ENCODE measurements at places on chromosomes 3 and 15.

GRCh38 chr3:66029443-66029842 lies 9.3 kb downstream of the MAGI1 start:
- DNase-seq: no peak

GRCh38 chr15:87609474-87609873 lies 647.1 kb downstream of the NTRK3 start:
- DNase-seq: no peak

GRCh38 chr3:134299185-134299887 lies 48.7 kb upstream of the RYK start:
- no peak for DNase-seq

DNA sequence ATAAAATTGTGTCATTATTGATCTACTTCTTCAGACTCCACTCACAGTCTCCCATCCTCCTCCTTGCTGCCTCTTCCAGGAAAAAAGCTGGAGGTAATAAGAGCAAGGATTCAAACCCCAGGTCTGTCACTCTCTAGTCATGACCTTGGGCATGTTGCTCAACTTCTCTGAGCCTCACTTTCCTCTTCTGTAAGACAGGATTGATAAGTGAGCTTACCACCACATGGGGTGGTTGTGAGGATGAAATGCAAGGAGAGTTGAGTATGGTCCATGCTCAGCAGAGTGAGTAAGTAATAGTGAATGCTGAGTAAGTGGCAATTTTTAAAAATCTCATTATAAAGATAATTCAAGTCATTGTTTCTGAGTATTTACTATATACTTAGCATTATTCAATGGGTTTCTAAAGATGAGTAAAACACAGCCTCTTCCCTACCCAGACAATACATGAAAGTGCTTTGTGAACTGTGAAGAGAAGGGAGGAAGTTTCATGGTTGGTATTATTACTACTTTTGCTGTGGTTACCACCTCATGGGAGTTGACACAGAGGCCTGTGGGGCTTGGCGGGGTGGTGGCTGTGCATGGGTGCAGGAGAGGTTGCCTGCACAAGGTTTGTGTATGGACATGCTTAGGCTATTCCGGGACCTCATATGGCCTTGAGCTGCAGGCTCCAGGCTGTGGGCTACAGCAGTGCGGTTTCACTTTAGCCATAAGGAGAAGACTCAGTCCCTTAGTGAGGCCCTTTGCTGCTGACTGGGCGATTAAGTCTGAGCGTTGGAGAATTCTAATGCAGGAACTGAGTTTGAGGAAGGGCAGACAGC lies 30.0 kb downstream of the SLC6A11 start:
- DNase-seq: no peak

DNA sequence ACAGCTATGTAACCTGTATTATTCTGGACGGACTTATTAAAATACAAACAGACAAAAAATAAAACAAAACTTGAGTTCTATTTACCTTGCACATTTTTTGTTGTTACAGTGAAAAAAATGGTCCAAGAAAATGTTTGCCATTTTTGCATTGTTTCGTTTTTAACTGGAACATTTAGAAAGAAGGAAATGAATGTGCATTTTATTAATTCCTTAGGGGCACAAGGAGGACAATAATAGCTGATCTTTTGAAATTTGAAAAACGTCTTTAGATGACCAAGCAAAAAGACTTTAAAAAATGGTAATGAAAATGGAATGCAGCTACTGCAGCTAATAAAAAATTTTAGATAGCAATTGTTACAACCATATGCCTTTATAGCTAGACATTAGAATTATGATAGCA lies 17.1 kb downstream of the LMOD3 start:
- DNase-seq: no peak

- no peak for DNase-seq
Measured at GRCh38 chr3:123068601-123069381, 2.0 kb downstream of the PDIA5 start.

GRCh38 chr3:89264037-89264560 lies 156.7 kb downstream of the EPHA3 start:
- no peak for DNase-seq

- no peak for DNase-seq
Measured at GRCh38 chr15:48602358-48603122, 43.0 kb downstream of the FBN1 start.

DNA sequence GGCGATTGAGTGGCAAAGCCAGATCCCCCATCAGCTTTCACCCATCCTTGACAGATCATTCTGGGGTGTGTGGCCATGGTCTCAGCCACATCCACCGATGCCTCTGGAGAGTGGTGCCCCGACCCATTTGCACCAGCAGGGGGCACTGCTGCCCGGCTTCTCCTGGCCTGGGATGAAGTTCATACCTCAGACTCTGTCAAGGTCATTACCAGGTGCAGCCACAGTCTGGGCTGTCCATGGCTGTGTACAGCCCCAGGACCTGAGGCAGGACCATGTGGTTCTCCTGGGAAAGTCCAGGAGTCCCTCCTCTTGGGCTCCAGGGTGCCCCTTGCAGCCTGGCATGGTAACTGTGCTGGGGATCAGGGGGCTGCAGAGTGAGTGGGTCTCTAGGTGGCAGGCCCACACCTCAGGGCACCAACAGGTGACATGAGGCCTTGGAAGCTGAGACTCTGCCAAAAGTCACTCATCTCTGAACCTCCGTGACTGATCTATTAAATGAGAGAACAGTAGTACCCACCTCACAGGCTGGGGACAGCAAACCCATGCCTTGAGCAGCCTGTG lies 67.2 kb downstream of the CACNA2D2 start:
- DNase-seq: peak; percentile 95

DNA sequence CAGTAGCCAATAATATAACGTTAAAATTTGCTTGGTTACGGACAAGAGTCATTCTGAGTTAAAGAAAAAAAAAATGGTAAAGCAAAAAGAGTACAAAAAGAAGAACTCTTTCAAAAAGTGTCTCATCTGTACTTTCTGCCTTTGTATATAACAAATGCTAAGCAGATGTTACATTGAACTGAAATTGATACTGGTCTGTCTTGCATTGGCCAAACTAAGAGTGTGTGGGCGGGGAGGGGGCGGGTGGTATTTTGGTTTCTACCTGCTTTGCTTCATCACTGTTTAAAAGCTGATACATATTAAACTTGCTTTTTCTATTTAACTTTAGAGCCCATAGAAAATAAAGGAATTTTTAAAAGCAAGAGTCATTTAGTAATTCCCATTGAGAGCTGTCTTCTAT lies 215.0 kb upstream of the THBS1 start:
- no peak for DNase-seq

GRCh38 chr3:126342211-126342610 lies 15.0 kb downstream of the KLF15 start:
- DNase-seq: no peak

- no peak for DNase-seq
Measured at GRCh38 chr3:150142936-150143335, 172.2 kb upstream of the PFN2 start.

DNA sequence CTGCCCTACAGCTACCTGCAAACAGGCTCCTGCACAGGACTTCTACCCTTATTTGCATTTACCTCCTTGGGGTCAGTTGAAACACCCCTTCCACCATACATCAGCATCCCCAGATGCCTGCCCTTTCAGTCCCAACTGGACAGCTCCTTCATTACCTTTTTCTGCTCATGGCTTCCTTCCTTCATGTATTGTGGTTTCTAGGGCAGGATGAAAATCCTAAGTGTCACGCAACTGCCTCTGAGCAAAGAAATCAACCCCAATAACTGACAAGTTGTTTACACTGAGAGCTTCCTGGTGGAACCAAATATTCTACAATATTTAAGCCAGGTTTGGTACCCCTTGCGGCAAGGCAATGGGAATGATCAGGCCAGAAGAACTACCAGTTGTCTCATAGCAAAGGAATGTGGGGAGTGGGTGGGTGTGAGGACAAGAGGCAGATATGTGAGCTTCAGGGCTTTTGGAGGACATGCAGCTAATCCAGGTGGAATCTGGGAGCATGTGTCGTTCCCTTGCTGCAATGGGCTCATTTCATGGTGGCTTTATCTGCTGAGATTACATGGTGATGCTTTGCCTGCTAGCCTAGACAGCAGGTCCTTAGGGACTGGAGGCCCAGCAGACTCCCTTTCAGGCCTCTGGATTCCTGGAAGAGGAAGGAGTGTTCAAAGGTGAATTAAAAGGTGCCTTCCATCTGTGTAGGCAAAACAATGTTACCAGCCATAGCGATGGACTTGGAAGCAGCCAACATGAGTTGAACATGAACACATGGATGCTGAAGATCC lies 34.9 kb downstream of the PPCDC start:
- no peak for DNase-seq

DNA sequence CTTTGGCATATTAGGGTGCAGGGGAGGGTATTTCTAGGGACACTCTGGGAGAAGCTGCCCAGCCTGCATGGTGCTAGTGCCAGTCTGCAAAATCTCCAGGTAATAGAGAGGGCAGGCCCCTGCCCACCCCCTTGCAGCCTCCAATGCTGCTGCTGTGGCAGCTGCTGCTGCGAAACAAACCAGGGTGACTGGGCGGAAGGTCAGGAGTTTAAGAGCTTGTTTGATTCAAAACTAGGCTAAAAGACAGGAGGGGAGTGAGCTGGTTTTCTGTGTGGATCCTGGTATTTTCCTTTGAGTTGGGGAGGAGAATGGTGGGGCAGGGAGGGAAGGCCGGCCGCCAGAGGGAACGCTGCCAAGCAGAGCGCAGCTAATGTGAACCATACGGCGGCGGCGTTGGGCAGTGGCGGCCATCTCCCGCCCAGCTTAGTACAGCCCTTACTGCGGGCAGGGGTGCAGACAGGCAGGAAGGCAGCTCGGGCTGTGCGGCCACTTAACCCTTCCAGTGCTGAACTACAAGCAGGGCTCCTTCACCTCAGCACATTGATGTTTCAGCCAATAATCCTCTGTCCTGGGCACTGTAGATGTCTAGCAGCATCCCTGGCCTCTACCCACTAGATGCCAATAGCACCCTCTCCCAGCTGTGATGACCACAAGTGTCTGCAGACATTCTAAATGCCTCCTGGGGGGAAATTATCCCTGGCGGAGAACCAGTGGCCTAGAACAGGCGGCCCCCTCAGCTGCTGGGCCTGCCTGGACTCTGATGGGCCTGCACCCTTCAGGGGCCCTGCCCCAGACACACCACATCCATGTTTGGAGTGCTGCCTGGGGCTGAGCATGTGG lies 125.7 kb downstream of the EEFSEC start:
- DNase-seq: peak; percentile 59

- no peak for DNase-seq
Measured at GRCh38 chr3:55790596-55791350, 303.7 kb upstream of the WNT5A start.

DNA sequence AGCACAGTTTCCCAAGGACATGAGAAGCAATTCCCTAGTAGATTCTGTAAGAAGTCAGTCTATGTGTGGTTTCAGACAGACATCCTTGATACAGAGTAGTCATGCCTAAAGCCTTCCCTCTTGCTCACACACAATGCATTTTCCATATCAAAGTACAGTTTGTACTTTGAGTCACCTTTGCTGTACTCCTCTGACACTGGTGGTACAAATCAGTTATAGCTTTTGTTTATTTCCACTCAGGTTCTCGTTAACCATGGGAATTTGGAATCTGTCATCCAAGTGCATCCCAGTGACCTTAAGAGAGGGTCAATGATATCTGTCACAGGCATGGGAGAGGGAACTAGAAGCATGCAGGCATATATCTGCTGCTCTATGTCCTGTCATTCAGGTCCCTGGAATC lies 3.6 kb upstream of the GNB4 start:
- DNase-seq: no peak

- DNase-seq: no peak
Measured at GRCh38 chr15:34239151-34239808, 14.5 kb downstream of the EMC4 start.

DNA sequence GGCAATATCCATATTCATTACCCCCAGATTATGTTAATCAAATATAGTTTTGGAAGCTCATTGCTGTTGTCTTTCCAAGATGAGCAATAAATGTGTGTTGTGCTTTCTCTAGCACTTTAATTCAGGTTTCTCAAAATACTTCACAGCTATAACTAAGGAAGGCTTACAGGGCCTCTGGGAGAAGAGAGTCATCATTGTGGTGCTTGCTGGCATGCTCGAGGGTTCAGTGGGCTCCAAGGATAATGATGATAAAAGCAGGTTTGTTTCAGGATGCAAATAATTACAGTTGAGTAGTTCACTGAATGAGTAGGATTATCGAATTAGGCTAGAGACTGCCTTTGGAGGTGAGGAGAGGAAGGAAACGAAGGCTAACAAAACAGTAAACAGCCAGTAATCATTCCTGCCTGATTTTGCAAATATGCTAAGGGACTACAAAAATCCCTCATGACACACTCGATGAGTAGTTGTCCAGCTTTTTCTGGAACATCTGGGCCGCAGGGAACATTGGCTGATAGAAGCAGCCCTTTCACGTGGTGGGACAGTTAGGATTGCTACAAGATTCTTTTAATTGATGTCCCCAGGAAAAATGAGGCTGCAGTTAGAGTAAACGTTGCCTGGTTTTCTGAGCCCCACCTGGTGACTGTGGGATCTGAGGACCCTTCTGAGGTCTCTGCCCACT lies 54.1 kb downstream of the SLC7A14 start:
- no peak for DNase-seq

DNA sequence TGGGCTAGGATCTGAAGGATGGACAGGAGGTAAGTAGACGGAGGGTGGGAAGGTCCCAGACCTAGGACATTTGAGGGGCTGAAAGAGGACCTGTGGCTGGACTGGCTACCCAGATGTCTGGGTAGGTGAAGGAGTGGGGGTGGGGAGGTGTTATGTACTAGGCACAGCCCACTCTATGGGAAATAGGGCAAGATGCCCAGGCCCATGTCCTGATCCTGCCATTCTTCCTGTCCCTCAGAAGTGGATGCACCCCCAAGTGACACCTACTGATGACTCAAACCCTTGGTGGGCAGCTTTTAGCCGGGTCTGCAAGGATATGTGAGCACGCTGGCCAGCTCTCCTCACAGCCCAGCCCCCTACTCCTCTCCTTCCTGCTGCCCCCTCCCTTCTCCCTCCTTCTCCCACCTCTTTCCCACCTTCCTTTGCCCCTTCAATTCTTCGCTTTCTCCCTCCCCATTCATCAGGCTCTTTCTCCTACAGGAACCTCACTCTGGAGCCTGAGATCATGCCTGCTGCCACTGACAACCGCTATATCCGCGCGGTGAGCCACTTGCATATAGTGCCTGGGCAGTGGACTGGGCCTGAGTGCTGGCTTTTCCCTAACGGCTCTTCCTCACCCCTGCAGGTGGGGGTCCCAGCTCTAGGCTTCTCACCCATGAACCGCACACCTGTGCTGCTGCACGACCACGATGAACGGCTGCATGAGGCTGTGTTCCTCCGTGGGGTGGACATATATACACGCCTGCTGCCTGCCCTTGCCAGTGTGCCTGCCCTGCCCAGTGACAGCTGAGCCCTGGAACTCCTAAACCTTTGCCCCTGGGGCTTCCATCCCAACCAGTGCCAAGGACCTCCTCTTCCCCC lies 5.2 kb downstream of the ACY1 start:
- DNase-seq: peak; percentile 48

- no peak for DNase-seq
Measured at GRCh38 chr15:32878869-32879805, 161.3 kb downstream of the GREM1 start.

- DNase-seq: no peak
Measured at GRCh38 chr15:80188251-80188650, 35.5 kb downstream of the FAH start.

Data from H1 (cell line).